Activated naive CD8-positive, alpha-beta T cell treated with anti-CD3 and anti-CD28 coated beads for 36 hours (primary cell): ENCODE measurements at places on chromosomes 12 and 14. TPM values are rescaled to one million over a fixed set of nuclear protein-coding genes. Genes with fewer than 3 reads are reported as not detected.

DNA sequence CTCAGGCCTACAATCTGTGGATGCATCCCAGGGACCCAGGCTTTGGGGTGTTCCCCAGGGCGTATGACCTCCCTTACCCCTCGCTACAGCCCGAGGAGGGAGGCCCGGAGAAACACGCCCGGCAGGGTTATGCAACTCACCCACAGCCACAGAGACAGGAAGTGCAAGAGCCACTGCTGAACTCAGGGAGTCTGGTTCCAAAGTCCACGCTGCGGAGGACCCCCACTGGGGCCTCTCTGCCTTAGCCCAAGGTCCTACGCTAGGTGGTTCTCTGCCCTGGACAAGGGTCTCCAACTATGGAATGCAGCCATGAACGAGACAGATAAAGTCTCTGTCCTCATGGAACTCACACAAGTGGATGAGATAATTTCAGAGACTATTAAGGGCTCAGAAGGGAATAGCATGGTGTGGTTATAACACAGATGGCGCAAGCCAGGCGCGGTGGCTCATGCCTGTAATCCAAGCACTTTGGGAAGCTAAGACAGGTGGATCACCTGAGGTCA lies 11.3 kb downstream of the SCARB1 start:
- no peak overlapping the region for H3K4me3 ChIP-seq
- no peak overlapping the region for H3K27ac ChIP-seq
- H3K36me3 ChIP-seq = peaks cover 15% of the 10 kb centered on the region
- peaks cover 14% of the 10 kb centered on the region for H3K4me1 ChIP-seq

DNA sequence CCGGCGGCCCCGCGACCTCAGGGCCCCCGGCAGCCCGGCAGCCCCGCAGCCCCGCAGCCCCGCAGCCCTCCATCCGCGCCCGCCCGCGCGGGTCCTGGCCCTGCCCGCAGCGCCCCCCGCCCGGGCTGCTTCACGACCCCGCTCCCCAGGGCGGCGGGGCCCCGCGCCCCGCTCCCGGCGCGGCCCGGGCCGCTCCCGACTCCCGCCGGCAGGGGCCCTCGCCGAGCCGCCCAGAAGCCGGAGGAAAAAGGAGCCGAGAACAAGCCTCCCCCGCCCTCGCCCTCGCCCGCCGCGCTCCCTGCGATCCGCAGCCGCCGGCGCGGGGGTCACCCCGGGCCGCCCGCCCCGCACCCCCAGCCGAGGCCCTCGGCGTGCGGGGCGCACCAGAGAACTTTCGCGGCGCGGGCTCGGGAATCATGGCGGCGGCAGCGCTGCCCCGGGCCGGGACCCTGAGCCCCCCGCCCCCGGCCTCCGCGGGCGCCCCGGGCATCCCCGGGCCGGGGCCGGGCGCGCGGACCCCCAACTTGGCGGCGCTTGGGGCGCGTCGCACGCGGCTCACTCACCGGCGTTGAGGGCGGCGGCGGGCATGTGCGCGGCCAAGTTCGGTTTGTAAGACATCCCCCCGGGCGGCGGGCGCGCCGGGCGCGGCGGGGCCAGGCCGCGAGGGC lies 521 bp downstream of the CDK2AP1 start:
- peaks cover 6% of the 10 kb centered on the region for H3K36me3 ChIP-seq
- DNase-seq = peak; percentile 82
- peak overlapping the region; percentile 92 for H3K4me3 ChIP-seq
- no peaks in the 10 kb centered on the region for H3K27me3 ChIP-seq
- H3K27ac ChIP-seq = no peak overlapping the region

GRCh38 chr14:100898935-100899883 lies 4.3 kb downstream of the RTL1 start:
- no peaks in the 10 kb centered on the region for H3K36me3 ChIP-seq
- no peak overlapping the region for H3K4me3 ChIP-seq
- peaks cover 71% of the 10 kb centered on the region for H3K27me3 ChIP-seq
- no peak for DNase-seq
- no peak overlapping the region for H3K27ac ChIP-seq
- no peaks in the 10 kb centered on the region for H3K4me1 ChIP-seq

- peaks cover 9% of the 10 kb centered on the region for H3K4me1 ChIP-seq
- DNase-seq = no peak
- peak overlapping the region; percentile 57 for H3K4me3 ChIP-seq
Measured at GRCh38 chr14:41749429-41749828, 142.8 kb downstream of the LRFN5 start.

- peaks cover 14% of the 10 kb centered on the region for H3K27me3 ChIP-seq
- no peak for DNase-seq
- H3K4me3 ChIP-seq = no peak overlapping the region
- no peaks in the 10 kb centered on the region for H3K36me3 ChIP-seq
- H3K27ac ChIP-seq = no peak overlapping the region
- H3K4me1 ChIP-seq = peaks cover 10% of the 10 kb centered on the region
Measured at GRCh38 chr12:67057072-67057471, 212.1 kb upstream of the CAND1 start.

- H3K4me1 ChIP-seq = peaks cover 58% of the 10 kb centered on the region
- peak overlapping the region; percentile 72 for H3K27ac ChIP-seq
- no peak overlapping the region for H3K4me3 ChIP-seq
- peaks cover 26% of the 10 kb centered on the region for H3K36me3 ChIP-seq
- DNase-seq = no peak
Measured at GRCh38 chr14:70934084-70934483, 26.8 kb downstream of the PCNX1 start.

- H3K4me1 ChIP-seq = no peaks in the 10 kb centered on the region
Measured at GRCh38 chr12:59196989-59197388, 276.7 kb upstream of the LRIG3 start.

DNA sequence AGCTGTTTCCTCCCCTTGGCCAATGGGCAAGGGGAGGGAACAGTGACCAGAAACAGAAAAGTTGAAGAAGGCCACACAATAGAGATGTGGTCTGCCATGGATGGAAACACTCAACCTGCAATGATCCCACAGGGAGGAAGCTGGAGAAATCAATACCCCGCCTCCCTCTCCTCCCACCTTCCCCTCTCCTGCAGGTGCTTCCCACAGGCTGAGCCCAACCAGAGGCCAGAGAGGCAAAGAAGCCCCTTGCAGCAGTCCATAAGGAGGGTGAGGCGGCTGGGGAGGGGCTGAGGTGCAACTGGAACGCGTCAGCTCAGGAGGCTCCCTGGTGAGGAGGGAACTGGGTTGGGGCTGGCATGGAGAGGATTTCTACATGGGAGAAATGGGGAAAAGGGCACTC lies 84.0 kb downstream of the RNF34 start:
- peaks cover 2% of the 10 kb centered on the region for H3K4me1 ChIP-seq
- no peak overlapping the region for H3K4me3 ChIP-seq
- H3K27ac ChIP-seq = no peak overlapping the region
- no peaks in the 10 kb centered on the region for H3K27me3 ChIP-seq
- no peaks in the 10 kb centered on the region for H3K36me3 ChIP-seq

DNA sequence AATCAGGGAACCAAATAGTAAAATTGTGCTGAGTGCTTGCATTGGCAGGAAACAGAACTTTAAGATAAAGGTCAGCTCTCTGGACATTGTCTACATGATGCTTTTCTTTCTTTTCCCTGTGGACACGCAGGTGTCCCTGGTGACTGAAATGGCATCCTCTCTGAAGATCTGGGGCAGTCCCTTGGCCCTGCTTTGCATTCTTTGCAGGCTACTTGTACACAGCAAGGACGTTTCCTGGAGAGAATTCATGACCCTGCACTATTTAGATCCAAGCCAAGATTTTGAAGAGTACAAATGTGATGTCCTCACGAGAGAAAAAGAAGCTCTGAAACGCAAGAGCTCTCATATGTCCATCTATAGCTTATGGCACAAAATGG lies 11.3 kb upstream of the EDDM3A start:
- no peak overlapping the region for H3K27ac ChIP-seq
- DNase-seq = no peak
- H3K4me1 ChIP-seq = no peaks in the 10 kb centered on the region
- no peaks in the 10 kb centered on the region for H3K27me3 ChIP-seq
- H3K36me3 ChIP-seq = no peaks in the 10 kb centered on the region
- H3K4me3 ChIP-seq = no peak overlapping the region

DNA sequence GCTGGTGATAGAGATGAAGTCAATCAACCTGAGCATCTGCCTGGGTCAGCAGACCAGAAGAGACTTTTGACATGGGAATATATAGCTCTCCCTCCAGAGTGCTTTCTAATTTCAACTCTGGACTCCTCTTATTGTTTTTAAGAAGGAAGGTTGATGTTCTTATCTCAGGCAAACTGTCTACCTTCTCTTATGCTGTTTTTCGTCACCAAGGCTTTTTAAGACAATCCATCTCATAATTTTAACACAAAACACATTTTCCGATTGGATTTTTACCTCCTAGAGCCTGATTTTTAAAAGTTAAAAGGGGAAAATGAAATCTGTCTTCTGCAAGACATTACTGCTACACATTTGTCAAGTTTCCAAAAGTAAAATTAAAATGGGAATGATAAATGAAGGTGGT lies 368.7 kb upstream of the MIS18BP1 start:
- H3K27me3 ChIP-seq = no peaks in the 10 kb centered on the region
- H3K4me3 ChIP-seq = no peak overlapping the region
- no peak for DNase-seq
- H3K4me1 ChIP-seq = no peaks in the 10 kb centered on the region
- no peaks in the 10 kb centered on the region for H3K36me3 ChIP-seq

GRCh38 chr12:53748072-53748840 lies 3.5 kb downstream of the CISTR start:
- H3K27ac ChIP-seq = no peak overlapping the region
- DNase-seq = no peak
- H3K27me3 ChIP-seq = peaks cover 32% of the 10 kb centered on the region
- no peaks in the 10 kb centered on the region for H3K36me3 ChIP-seq
- peaks cover 24% of the 10 kb centered on the region for H3K4me1 ChIP-seq

DNA sequence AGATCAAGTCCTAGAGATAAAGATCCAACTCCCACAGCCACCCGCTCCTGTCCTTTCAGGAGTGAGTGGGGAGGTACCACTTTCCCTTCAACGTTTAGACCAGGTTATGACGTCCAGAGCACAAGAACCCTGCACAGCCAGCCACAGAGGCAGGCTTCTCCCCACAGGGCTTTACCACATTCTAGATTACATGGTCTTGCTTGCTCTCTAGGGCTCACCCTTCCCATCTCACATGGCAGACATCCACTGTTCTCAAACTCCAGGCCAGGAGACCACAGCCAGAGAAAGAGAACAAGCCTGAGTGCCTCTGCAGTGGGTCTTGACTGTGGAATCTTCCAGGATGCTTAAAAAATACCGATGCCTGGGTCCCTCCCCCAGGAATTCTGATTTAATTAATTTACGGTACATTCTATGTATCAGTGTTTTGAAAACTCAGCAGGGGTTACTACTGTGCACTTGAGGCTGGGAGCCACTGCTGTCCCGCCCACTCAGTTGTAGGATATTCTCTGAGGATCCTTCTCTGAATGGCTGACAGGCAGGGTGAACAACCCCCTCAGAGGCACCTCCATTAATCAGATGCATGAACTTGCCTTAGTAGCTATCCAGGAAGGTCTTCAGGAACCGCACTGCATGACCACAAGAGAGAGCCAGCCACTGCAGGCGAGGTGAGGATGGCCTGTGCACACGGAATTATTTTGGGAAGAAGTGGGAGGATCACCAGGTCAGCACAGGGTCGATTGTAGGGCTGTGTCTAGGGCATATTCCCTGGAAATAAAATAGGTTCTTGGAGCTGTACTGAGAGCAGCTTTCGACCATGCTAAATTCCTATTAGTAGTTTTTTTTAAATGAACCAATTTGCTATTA lies 21.5 kb upstream of the SOCS2 start:
- no peak overlapping the region for H3K27ac ChIP-seq
- no peaks in the 10 kb centered on the region for H3K4me1 ChIP-seq
- no peaks in the 10 kb centered on the region for H3K27me3 ChIP-seq
- H3K36me3 ChIP-seq = no peaks in the 10 kb centered on the region

DNA sequence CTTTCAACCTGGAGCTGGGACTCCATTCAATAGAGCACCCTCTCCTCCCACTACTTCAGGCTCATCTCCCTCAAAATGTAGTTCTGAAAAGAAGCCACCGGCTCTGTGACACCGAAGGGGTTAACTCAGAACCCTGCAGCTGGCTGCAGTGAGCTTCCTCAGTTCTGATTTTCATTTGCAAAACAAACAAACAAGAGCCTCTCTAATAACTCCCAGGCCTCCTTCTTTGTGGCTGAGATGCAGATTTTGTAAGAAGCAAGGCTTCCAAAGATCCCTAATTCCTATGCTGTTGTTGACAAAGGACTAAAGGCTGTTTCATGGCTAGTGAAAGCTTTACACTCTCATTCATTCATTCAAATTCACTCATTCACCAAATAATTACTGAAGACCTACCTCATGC lies 333.4 kb upstream of the TBX3 start:
- H3K4me3 ChIP-seq = no peak overlapping the region
- no peak for DNase-seq
- H3K4me1 ChIP-seq = no peaks in the 10 kb centered on the region
- H3K27me3 ChIP-seq = no peaks in the 10 kb centered on the region
- H3K27ac ChIP-seq = no peak overlapping the region

- no peak overlapping the region for H3K4me3 ChIP-seq
- peaks cover 66% of the 10 kb centered on the region for H3K4me1 ChIP-seq
- peaks cover 52% of the 10 kb centered on the region for H3K36me3 ChIP-seq
- H3K27ac ChIP-seq = no peak overlapping the region
- H3K27me3 ChIP-seq = peaks cover 37% of the 10 kb centered on the region
- no peak for DNase-seq
Measured at GRCh38 chr12:57235017-57235727, 5.7 kb downstream of the SHMT2 start.

DNA sequence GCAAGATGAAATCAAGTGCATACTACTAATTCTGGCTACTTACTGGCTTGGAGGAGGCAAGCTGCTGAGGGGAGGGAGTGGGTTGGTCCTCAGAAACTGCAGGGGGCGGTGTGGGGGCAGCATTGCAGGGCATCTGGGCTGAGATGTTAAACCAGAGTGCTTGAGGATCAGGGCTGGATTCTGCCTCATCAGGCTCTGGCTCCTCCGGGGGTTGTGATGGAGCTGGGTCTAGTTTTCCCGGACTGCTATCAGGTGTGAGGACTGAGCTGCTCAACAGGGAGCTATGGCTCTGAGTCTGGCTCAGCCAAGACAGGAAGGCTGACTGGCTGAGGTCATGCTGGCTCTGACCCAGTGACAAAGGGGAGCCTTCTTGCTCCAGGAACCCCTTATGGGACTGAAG lies 28.6 kb downstream of the BAZ2A start:
- H3K4me1 ChIP-seq = peaks cover 4% of the 10 kb centered on the region
- H3K27ac ChIP-seq = peak overlapping the region; percentile 19
- no peak overlapping the region for H3K4me3 ChIP-seq
- H3K36me3 ChIP-seq = peaks cover 13% of the 10 kb centered on the region
- peak; percentile 6 for DNase-seq

DNA sequence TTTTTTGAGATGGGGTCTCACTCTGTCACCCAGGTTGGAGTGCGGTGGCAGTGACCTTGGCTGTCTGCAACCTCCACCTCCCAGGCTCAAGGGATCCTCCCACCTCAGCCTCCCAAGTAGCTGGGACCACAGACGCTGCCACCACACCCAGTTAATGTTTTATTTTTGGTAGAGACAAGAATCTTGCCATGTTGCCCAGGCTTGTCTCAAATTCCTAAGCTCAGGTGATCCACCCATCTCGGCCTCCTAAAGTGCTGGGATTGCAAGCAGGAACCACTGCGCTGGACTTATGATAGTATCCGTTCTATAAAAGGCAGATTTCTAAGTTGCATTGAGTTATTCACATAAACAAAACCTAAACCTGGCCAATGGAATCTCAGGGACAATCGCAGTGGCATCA lies 321.1 kb upstream of the PRICKLE1 start:
- no peaks in the 10 kb centered on the region for H3K4me1 ChIP-seq
- no peaks in the 10 kb centered on the region for H3K36me3 ChIP-seq
- no peaks in the 10 kb centered on the region for H3K27me3 ChIP-seq
- DNase-seq = no peak
- no peak overlapping the region for H3K27ac ChIP-seq

The RHOJ gene
- total RNA-seq = not detected

The BMAL2 gene
- total RNA-seq = 13.3 TPM

The NPAS3 gene
- not detected for total RNA-seq

The KLRB1 gene
- not detected for total RNA-seq

The HOXC10 gene
- not detected for total RNA-seq

The CLEC2D gene
- total RNA-seq = 290 TPM

The SNW1 gene
- 114 TPM for total RNA-seq
